Inflammatory macrophage treated with lipopolysaccharide for 1 hour (primary cell): ENCODE measurements at places on chromosomes 3 and 15.

GRCh38 chr3:3632449-3632848, 166.8 kb upstream of the LRRN1 start:
- peak; percentile 48 for DNase-seq

- no peak for DNase-seq
Measured at GRCh38 chr3:114144909-114145688, 33.8 kb downstream of the DRD3 start.

DNA sequence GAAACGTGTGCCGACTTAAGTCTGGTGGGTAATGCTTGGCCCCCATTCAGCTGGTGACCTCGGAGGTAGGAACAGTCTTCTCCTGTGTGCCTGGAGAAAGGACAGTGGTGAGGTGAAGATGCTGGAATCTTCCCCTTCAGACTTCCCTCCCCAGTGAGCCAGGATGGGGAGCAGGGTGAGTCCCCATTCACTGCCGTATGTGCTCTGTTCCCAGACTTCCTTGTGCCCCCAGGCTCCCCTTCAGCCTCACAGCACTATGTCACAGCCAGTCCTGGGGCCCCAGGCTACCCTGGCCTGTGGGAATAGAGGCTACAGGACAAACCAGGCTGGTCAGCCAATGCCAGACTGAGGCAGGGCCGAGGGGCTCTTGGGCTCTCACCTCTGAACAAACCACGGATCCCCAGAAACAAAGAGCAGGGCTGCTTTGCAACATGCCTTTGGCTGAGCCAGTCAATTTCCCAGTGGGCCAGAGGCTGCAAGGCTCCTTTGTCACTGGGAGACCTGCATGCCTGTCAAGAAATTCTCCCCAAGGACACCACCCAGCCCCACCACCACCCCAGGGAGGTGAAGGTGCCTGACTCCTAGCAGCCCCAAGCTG, 31.8 kb upstream of the HHATL start:
- DNase-seq = no peak

DNA sequence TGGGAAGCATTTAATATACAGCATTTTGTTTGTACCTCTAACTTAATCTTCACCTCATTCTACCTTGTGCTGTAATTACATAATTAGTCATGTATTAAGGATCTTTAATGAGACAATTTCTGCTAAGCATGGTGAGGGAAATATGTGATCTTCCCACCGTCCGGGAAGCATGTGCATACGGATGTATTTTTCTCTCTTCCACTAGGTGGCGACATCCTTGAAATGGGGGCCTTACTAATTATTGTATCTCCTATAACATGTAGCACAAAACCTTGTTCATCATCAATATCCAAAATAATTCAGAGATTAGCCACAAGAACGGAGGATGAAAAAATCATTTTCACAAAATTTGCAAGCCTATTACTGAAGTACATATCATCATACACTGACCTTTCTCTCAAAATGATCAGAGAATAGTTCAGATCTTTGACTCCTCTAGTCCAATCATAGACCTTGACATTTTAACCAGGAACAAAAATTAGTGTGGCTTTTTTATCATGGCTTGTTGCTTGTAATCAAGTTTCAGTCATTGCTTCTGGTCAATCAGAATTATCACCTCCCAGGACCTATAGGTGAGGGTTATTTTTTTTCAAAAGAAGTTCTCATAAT, 148.9 kb upstream of the GBE1 start:
- peak; percentile 31 for DNase-seq

- DNase-seq = no peak
Measured at GRCh38 chr3:40768046-40768445, 243.3 kb downstream of the ZNF621 start.

- DNase-seq = no peak
Measured at GRCh38 chr3:48238531-48239085, 2.3 kb upstream of the ZNF589 start.
